ENCODE measurements at places on chromosomes 4 and X.

DNA sequence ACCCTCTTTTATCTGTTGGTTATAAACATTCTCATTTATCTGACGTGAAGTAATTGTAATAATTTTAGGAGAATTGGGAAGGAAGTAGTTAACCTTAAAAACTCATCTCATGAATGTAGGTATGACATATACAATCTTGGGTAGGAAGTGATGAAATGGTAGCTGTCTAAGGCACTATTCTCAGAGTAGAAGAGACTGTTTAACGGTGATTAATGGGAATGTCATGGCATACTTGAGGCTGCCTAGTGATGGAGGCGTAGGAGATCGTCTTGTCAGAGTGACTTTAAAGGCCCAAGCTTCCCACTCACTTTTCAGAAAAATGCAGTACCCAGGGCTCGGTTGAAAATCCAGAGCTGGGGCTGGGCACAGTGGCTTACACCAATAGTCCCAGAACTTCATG is 19.4 kb upstream of the AGA start:
- DNase-seq: no peak

- no peak for DNase-seq
Measured at GRCh38 chr4:127782025-127782274, 172 bp upstream of the HSPA4L start.

GRCh38 chrX:53281963-53282695 is 745 bp upstream of the IQSEC2 start:
- DNase-seq: no peak

- no peak for DNase-seq
Measured at GRCh38 chr4:48184882-48185281, 50.8 kb upstream of the TXK start.

- DNase-seq: no peak
Measured at GRCh38 chr4:119152741-119153140, 17.1 kb downstream of the MYOZ2 start.

- no peak for DNase-seq
Measured at GRCh38 chrX:66200050-66200664, 36.1 kb downstream of the HEPH start.
